ENCODE measurements at places on chromosomes 6 and 20.

DNA sequence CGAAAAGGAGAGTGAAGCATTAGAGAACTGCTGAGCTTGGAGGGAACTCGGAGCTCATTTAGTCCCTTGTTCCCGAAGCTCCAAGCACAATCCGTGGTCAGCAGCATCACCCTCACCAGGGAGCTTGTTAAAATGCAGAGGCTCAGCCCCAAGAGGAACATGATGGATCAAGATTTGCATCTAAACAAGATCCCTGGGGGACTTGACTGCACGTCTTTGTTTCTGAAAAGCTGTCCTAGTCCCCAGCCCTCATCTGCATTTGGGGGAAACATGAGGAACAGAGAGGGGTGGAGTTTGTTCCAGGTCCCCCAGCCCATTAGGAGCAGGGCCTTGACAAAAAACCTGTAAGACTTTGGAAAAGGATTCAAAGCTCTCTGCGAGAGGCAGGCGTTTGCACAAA is 4.1 kb upstream of the LBP start:
- no peak for DNase-seq

- no peak for DNase-seq
Measured at GRCh38 chr6:37576336-37576737, 76.6 kb upstream of the CCDC167 start.

DNA sequence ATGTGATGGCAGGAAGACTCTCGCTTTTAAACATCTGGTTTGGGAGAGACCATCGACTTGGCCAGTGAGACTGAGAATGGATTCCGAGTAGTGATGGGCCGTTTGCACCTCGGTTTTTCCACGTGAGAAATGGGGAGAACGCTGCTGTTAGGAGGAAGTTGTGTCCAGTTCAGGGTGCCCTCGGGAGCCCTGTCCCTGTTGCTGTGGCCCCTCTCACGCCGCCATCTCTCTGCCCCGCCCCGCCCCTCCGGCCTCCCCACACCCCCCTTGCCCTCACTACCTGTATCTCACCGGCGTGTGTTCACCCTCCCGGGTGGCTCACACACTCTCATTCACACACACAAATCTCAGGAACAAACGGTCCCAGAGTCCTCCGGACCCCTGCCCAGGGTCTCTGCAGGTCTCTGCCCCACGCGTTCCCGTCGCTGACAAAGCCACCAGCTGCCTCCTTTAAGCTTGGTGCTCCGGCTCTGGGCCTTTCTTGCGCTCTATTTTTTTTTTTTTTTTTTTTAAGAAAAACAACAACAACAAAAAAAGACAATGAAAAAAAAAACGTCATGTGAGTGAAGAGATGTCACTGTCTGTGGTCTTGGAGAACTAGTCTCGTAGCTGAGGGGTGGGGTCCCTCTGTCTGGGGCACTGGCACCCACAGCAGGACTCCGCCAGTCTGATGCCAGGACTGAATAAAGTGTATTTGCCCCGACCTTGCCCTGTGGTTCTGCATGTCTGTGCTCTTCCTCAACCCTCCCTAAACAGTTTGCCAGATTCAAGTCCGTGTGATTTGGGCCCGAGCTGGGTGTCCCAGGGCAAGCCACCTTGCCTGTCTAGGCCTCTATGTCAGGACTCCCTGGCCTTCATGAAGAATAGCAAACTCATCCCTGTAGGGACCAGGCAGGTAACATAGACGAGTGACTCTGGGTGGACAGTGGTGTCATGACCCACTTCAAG is 2.9 kb downstream of the SOX12 start:
- DNase-seq = no peak

GRCh38 chr20:47974234-47974878 is 189.1 kb upstream of the SULF2 start:
- no peak for DNase-seq

DNA sequence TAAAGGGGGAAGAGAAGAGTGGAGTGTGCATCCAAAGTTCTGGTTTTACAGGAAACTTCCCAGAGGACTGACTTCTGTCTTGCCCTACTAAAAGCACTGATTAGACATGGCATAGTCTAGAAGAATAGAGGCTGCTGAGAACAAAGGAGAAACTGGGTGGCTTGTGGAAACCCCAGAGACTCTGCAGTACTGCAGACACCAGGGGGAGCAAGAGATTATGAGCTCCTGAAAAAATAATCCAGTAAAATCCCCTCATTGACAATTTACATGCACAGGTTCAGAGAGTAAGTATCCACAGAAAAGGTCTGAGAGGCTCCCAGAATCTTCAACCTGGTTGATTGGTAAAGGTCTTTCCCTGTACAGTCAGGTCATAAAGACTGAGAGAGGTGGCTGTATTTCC is 48.7 kb upstream of the CLVS2 start:
- no peak for DNase-seq

- no peak for DNase-seq
Measured at GRCh38 chr6:127342296-127342945, 988 bp downstream of the ECHDC1 start.

DNA sequence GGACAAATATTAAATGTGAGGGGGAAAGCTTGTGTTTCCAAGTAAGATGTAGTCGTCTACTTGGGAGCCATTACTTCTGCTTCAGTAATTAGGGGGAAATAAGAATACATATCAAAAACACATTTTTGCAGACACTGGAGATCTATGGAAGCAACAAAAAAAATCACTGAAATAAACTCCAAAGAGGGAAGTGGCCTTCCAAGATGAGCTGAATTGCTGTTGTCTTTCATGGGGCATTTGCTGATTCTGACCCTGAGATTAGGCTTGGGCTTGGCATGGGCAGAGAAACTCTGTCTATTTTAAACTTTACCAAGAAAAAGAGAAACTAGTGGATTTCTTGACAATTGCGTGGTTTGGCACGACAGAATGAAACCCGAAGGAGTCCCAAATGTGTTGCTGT is 120.1 kb downstream of the MAP3K5 start:
- DNase-seq = no peak

DNA sequence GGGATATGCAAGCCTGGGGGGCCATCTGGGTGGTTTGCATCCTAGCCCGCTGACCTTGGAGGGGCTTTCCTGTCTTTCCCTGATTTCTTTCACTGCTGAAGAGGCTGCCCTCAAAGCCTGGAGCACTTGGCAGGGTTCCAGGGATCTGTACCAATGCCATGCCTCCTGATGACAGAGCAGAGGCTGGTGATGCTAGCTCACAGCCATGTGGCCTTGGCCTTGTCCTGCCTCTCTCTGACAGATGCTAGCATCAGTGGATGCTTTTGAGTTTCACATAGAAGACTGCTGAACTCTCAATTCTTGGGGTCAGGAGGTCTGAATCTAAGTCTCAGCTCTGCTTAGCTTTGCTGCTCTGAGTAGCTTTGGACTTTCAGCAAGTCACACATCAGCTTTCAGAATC is 21.9 kb upstream of the RREB1 start:
- no peak for DNase-seq

GRCh38 chr20:45328451-45328850 is 19.8 kb downstream of the SDC4 start:
- DNase-seq = no peak

DNA sequence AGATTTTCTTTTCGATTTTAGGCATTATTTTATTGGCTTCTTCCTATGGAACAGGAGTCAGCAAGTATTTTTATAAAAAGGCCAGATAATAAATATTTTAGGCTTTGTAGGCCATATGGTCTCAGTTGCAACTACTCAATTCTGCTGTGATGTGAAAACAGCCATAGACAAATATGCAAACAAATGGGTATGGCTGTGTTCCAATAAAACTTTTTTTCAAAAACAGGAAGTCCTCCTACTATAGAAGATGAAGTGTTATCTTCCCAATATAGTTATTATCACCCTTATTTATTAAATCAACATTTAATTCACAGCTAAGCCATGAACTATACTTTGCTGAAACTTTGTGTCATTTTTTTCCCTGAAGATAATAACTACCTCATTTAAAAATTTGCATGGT is 57.2 kb downstream of the CHD6 start:
- no peak for DNase-seq

DNA sequence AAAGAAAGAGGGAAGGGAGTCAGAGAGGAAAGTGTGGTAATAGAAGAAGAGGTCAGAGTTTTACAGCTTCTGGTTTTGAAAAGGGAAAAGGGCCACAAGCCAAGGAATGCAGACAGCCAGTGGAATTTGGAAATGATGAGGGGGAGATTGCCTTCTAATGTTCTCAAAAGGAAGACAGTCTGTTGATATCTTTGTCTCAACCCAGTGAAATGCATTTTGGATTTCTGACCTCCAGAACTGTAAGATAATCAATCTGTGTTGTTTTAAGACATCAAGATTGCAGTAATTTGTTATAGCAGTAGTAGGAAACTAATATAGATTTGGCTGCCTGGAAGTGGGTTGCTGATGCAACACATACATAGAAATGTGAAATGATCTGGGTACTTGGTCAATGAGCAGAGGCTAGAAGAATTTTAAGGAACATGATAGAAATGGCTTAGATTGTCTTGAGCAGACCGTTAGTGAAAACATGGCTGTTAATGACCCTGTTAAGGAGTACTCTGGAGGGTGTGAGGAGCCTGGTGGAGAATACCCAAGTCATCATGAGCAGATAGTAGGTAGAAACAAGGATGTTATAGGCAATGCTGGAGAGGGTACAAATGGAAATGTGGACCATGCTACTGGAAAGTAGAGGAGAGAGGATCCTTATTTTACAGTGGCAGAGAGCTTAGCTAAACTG is 255.8 kb upstream of the RAB32 start:
- no peak for DNase-seq

GRCh38 chr20:60214901-60215815 is 256.9 kb downstream of the CDH26 start:
- DNase-seq = no peak

GRCh38 chr6:143843677-143843999 is 500 bp downstream of the LTV1 start:
- no peak for DNase-seq

DNA sequence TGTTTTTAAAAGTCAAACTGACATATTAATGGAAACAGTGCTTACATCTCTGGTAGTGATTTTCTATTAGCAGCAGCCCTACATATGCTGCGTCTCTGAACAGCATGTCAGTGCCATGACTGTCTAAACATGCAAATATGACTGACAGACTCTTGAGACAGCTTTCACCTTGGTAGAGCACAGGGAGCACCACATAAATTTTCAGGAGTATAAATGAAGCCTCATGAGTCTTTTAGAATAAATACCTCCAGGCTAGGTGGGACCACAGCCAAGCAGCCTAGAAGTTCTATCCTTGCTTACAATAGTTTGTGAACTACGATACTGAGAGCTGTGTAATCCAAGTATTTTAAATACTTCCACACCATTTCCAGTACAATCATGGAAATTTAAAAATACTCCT is 410.7 kb upstream of the RUNX2 start:
- DNase-seq = no peak

GRCh38 chr20:2839732-2840137 is 720 bp downstream of the PCED1A start:
- no peak for DNase-seq

- no peak for DNase-seq
Measured at GRCh38 chr6:168082860-168083513, 4.0 kb upstream of the FRMD1 start.

DNA sequence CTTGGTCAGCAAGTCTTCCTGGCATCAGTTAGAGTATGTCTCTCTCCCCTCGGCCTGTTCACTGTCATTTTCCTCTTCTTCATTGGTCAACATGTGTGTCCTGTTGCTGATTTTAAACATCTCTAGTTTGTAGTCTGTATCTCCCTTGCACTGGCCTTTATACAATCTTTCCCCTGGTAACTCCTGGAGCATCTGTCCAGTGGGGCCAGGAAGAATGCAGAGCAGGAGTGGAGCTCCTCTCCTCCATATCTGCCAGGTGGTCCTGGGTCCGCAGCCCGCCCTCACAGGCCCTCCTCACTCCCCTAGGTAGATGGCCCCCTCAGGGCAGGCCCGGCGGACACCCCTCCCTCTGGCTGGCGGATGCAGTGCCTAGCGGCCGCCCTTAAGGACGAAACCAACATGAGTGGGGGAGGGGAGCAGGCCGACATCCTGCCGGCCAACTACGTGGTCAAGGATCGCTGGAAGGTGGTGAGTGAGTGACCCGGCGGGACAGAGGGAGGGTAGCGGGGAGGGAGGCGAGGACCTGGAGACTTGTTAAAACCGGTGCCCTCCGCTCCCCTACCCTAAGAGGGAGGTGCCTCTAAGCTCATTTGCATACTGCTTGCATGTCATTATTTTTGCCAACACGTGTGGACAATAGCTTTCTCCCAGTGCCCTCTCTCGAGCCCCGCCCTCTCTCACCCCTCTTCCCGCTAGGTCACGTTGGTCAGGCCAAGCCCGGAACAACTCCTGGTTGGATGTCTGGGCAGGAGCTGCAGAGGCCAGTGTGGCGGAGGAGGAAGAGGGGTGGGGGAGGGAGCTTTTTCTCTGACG is 3.2 kb downstream of the TTBK1 start:
- DNase-seq = no peak

- no peak for DNase-seq
Measured at GRCh38 chr20:22773344-22773743, 189.0 kb upstream of the FOXA2 start.

DNA sequence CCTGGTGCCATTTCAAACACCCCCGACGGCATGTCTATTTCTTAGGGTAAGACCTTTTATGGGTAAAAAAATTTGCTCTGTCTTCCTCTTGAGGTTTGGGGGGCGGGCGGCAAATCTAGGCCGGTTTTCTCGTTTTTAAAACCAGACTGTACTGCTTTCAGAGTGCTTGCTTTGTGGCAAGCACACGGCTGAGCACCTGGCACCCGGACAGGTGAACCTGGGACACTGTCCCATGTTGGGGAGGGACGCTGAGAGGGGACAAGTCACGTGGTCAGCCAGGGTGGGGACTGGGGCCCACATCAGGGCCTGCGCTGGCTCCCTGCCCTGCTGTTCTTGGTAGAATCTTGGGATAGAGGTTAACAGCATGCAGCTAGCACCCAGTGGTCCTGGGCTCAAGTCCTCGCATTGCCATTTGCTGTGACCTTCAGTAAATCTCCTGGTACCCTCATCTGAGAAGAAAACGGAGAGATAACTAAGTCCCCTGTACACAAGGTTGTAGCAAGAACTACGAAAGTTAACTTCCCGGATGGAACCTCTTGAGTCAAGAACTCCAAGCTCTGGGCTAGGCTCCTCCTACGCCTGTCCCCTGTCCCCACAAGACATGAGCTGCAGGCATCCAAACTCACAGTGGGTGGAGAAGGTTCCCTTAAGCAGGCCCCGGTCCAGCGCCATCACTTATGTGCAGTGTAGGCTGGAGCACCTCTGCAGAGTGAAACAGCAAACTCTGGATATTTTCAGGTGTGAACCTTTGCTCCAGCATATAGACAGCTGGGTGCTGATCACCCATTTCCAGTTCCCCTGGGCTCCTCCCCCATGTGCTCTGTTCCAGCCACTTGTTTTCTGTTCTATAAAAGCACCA is 41.7 kb downstream of the PMEPA1 start:
- no peak for DNase-seq

DNA sequence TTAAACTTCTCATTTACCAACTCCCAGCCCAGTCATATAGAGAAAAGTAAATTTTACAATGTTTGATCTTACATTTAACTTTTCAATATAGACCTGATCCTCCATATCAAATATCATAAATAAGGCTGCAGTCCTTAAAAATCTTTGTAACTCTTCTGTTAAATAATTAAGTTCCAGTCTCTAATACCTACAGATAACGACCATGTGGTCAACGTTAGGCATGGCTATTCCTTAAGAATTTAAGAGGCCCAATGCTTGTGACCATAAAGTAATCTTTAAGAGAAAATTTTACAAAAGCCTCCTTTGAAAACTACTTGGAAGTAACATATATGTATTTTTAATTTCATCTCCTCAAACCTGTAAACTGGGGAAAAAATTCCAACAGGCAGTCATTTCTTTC is 1.6 kb downstream of the FBXO5 start:
- no peak for DNase-seq

GRCh38 chr6:39407446-39407993 is 85.0 kb upstream of the KCNK16 start:
- DNase-seq = no peak
